ENCODE measurements at places on chromosomes 12 and 14.

DNA sequence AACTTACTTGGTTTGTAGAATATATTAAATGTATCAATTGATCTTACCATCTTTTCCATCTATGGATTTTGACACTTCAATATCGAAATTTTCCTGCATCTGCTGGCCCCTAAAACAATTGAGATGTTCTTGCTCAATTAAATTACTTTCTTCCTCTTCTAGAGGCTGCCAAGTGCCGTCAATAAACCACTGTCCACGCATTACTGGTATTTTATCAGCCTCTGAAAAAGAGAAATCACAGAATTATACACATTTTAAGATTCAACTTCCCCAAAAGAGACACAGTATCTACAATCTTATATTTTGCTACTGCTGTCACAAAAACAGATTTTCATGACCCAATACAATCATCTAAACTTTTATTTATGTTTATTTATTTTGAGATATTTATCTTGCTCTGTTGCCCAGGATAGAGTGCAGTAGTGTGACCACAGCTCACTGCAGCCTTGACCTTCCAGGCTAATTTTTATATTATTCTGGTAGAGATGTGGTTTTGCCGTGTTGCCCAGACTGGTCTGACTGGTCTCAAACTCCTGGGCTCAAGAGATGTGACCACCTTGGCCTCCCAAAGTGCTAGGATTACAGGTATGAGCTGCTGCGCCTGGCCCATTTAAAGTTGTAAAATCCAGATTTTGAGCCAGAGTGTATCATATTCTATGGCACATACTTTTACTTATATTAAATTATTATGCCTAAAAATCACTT is 49.3 kb downstream of the DDHD1 start:
- DNase-seq, result no peak

DNA sequence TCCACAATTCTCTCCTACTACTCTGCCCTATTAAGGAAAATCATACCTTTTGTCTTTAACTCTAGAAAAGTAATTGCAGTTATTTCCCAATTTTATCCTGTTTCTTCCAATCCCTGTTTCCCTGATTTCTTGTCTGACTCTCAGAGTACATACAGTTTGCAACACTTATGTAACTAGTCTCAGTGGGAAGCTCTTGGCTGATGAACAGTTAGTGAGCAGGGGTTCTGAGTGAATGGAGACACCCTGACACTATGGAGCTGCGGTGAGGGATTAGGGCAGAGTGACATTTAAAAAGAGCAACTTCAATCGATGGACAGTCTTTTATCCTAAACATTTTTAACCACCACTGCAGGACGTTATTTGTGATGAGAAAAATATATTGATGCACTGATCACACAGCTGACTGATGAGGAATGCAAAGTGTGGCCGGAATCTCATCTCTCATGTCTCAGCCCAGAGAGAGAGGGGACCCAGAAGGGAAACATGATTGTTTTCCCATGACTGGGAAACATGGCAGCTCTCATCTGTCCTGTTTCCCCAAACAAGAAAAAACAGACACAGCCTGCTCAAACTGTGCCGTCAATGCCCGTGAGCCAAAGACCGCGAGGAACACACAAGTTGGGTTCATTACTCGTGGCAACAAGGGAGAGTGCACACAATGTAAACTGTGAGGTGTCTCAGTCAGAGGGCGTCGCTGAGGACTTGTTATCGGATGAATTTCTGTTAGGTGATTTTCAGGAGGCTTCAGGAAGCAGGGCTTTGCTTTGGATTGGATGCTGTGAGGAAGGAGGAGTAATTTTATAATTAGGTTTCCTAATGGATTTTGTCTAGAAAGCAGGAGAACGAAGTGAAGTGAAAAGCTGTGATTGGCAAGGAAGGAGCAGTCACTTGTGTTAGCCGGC is 5.2 kb upstream of the SLC6A13 start:
- no peak for DNase-seq

DNA sequence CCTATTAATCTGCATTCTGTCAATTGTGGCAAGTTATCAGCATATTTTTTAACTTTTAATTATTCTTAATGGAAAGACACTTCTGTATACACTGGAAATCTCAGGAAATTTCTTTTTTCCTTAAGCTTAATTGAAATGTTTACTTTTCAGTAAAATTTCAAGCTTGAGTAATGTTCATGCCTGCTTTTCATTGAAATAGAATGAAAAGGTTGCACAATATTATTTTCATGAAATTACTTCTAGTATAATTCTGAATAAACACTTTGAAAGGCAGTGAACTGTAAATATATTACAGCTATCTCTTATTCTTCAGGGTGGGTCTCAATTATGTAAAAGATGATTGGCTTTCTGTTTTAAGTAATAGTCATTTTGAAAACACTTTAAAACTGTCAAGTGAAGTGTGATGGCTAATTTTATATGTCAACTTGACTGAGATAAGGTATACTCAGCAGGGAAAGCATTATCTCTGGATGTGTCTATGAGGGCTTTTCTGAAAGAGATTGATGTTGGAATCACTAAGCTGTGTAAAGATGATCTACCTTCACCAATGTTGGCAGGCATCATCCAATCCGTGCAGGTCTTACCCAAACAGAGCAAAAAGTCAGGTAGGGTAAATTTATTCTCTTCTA is 29.9 kb downstream of the CLEC2D start:
- DNase-seq, result no peak

GRCh38 chr12:111404362-111405148 is 1.2 kb upstream of the SH2B3 start:
- no peak for DNase-seq

- no peak for DNase-seq
Observed at GRCh38 chr12:131865180-131865875, 29.1 kb upstream of the ULK1 start.

GRCh38 chr12:116277467-116278278 is at the start of gene MED13L:
TSS of gene MED13L (minus strand) at chr12:116277693. CDS start at chr12:116277131, 562 bp downstream.
- DNase-seq, result no peak

GRCh38 chr14:50320283-50320682 is 8.2 kb downstream of the DMAC2L start:
- no peak for DNase-seq

GRCh38 chr14:53493320-53493719 is 340.2 kb upstream of the DDHD1 start:
- DNase-seq, result no peak

DNA sequence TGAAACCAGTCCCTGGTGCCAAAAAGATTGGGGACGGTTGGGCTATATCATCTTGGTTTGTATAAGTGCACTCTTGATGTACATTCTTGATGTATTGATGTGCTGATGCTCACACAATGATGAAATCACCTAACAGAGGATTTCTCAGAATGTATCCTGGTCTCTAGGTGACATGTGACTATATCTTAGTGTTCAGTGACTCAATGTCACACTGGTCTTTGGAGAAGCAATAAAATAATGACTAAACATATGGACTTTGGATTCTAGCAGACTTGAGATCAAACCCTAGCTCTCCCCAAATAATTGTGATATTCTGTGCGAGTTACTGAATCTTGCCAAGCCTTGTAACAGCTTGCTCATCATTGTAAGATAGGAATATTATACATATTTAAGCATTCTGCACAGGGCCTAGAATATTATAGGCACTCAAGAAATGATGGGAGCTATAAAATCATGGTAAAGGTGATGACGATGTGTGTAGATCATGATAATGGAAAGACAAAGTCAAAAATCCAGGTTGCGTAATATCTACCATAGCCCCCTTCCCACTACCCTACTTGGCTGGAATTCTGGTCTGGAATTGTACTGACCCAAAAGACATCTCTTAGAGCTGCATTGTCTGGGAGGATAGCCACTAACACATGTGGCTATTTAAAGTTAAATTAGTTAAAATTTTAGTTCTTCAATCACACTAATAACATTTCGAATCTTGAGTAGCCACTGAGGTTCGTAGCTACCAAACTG is 117.6 kb upstream of the PWP1 start:
- no peak for DNase-seq

GRCh38 chr12:3173008-3173553 is 95.9 kb downstream of the TSPAN9 start:
- DNase-seq, result no peak

DNA sequence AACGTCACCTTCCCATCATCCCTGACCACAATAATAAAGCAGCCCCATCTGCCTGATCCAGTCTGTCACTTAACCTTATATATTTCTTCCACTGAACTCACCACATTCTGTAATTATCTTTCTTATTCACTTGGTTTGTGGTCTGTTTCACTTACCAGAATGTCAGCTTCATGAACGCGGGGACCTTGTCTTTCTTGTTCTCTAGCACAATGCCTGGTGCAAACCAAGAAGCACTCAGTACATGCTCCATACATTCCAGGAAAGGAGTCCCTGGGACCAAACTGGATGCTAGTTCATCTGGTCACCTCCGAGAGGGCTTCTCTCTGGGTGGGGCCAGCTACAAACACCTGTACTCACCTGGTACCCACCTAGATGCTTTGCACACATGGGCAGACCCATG is 17.4 kb upstream of the ANKRD33 start:
- DNase-seq, result no peak

GRCh38 chr12:94186278-94187241 is 38.2 kb downstream of the PLXNC1 start:
- no peak for DNase-seq

DNA sequence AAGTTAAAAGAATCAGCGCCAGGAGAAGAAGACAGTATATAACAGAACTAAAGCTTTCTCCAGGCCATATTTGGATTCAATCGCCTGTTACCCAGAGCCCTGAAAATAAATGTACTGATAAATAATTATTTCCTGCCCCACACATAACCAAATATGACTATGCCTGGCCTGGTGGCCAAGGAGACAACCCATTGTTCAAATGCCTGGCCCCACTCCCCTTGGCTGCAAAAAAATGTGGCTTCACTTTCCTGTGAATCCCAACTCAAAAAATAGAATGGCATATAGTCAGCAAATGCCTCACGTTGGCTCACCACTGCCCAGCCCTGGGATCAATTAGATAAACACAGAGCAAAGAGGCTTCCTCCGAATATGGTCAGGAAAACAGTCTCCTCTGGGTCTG is 472.1 kb downstream of the BCL11B start:
- no peak for DNase-seq

GRCh38 chr14:72686101-72686500 is 207.8 kb downstream of the DPF3 start:
- no peak for DNase-seq

- DNase-seq, result no peak
Observed at GRCh38 chr12:52317468-52318052, 3.6 kb downstream of the KRT83 start.

GRCh38 chr12:105729926-105730325 is 399.4 kb downstream of the C12orf75 start:
- no peak for DNase-seq

- DNase-seq, result no peak
Observed at GRCh38 chr14:92259613-92260357, 63.2 kb upstream of the SLC24A4 start.

- DNase-seq, result no peak
Observed at GRCh38 chr14:105944632-105945610, 418.5 kb downstream of the TMEM121 start.

GRCh38 chr12:1093166-1093751 is 102.2 kb downstream of the ERC1 start:
- peak; percentile 52 for DNase-seq

- no peak for DNase-seq
Observed at GRCh38 chr12:106866426-106867080, 89.2 kb upstream of the TMEM263 start.

GRCh38 chr14:105383083-105383730 is 15.1 kb upstream of the TEX22 start:
- no peak for DNase-seq

- no peak for DNase-seq
Observed at GRCh38 chr14:33165926-33166289, 227.2 kb downstream of the NPAS3 start.

- DNase-seq, result no peak
Observed at GRCh38 chr12:11134305-11134704, at the start of gene TAS2R30. TSS of gene TAS2R30 (minus strand) at chr12:11134644. CDS start at chr12:11134244, 400 bp downstream.

DNA sequence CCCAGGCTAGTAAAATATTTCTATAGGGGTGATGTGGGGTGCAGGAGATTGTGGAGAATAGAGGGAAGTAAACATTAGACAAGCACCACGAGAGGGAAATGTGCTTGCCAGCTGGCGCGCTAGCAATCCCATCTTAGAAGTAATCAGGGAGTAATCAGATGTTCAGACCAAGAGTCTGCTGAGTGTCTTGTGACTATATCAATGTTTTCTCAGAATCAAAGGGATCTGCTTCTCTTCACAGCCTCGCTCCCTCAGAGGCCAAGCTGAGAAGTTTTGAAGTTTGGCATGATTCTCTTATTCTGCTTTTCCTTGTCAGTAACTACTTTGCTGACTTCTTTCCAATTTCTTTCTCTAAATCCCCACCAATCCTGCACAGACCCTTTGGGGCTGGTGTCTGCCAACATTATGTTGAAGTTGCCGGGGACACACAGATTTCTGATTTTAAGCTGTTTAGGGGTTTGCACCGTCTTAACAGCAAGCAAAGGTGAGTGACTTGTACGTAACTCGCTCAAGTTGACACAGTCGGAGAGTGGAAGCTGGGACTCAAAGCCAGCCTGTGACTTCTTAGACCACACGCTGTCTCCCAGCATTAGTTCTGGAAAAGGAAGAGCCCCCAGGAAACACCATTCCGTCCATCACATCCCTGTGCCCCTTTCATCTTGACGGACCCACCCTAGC is 22.0 kb upstream of the TSPAN9 start:
- no peak for DNase-seq
